ENCODE measurements at places on chromosomes 5 and 9.

DNA sequence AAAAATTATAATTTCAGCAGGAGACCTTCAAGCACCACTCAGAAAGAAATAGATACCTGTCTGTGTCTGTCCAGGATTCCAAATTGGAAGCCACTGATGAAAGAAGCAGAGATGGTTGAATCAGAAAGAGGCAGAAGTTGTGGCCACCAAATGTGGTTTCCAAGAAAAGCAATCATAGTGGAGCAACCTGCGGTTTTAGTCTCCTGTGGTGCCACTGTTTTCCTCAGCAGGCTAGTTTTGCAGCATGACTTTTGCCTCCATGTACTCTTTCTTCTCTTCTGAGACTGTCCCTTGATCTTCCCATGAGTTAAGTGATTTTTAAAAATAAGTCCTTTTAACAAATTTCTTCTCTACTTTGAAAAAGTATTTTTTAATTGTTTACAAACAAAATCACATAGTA lies 535.8 kb downstream of the CYLC2 start:
- DNase-seq = peak; percentile 46

DNA sequence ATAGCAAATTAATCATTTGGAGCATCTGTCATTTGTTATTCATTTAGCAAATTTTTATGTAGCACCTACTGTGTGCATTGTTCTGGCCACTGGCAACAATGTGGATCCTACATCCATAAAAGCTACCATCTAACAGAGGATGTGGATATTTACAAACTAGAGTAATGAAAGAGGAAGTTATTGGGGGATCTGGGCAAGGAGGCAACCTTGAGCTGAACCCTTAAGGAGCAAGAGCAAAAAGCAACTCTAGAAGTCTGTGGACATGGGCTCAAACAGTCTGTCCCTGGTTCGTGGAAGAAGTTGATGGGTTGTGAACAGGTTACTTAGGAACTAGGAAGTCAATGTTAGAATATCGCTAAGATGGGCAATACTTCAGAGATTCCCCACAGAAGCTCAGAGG lies 259.9 kb downstream of the SYK start:
- DNase-seq = no peak

- DNase-seq = no peak
Measured at GRCh38 chr5:6832994-6833393, 119.8 kb downstream of the TENT4A start.

DNA sequence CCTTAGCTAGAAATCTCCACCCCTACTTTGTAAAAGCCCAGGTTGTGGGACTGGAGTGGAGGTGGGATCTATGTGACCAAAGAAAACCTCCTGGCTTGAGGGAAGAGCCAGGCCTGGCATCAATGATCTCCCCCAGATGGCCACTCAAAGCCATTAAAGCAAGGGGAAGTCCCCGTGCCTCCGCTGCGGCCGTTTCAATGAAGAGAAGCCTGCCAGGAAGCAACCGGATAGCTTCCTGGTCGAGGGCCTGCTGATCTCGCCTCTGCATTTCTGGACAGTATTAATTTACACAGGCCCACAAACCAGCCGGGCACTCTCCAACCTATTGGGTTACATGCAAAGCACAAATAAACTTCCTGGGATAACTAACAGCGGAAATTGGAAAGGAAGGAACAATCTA lies 160.5 kb upstream of the MSX2 start:
- DNase-seq = no peak

Data from brain pericyte (primary cell).